GM13977 (cell line): ENCODE measurements at places on chromosomes 7 and 10.

DNA sequence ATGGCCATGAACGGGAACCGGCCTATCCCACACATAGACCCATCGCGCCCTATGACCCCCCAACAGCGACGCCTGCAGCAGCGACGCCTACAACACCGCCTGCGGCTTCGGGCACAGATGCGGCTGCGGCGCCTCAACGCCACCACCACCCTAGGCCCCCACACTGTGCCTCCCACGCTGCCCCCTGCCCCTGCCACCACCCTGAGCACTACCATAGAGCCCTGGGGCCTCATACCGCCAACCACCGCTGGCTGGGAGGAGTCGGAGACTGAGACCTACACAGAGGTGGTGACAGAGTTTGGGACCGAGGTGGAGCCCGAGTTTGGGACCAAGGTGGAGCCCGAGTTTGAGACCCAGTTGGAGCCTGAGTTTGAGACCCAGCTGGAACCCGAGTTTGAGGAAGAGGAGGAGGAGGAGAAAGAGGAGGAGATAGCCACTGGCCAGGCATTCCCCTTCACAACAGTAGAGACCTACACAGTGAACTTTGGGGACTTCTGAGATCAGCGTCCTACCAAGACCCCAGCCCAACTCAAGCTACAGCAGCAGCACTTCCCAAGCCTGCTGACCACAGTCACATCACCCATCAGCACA, 9.5 kb downstream of the POLD2 start:
- DNase-seq = no peak

DNA sequence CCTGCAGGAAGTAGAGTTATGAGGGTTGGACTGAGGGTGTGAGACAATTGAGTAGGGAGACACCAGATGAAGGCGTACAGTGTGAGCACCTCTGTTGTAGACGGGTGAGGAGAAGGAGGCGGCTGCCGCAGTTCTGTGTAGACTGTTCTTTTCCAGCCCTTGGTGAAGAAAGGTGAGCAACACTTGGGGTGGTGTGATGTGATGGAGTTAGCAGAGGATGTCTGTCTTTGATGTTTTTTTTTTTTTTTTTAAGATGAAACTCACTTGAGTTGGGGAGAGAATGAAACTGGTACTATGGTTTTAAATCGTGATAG, 42.8 kb upstream of the RNF216 start:
- peak; percentile 22 for DNase-seq

- peak; percentile 42 for DNase-seq
Measured at GRCh38 chr10:122515588-122516231, 44.8 kb upstream of the DMBT1 start.

GRCh38 chr10:132462463-132463332, 65.7 kb downstream of the PWWP2B start:
- no peak for DNase-seq

DNA sequence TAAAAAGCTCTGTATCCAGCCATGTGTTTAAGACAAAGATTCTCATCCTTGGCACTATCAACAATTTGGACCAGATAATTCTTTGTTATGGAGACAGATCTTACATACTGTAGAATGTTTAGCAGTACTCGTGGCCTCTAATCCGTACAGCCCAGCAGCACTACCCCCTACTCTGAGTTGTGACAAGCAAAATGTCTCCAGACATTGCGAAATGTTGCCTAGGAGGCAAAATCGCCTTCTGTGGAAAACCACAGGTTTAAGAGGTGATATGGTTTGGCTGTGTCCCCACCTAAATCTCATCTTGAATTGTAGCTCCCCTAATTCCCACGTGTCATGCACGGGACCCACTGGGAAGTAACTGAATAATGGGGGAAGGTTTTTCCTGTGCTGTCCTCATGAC, 186.7 kb downstream of the CHCHD3 start:
- DNase-seq = no peak

GRCh38 chr7:130894146-130894908, 160.3 kb upstream of the KLF14 start:
- DNase-seq = no peak

DNA sequence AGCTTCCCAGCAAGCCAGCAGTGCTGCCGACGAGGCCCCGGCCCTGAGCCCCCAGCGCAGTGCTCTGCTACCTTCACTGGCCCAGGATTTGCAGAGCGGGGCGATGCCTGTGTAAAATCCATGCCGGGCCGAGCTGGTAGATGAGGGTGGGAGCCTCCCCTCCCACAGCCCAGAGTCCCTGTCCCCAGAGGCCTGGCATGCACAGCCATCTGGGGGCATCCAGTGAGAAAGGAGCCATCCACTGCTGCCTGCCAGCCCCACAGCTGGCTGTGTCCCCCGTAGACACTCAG, 116.7 kb downstream of the RGS10 start:
- DNase-seq = no peak

- DNase-seq = no peak
Measured at GRCh38 chr10:128892005-128892404, 575.0 kb upstream of the MGMT start.

- DNase-seq = peak; percentile 58
Measured at GRCh38 chr7:69603937-69604494, 5.7 kb downstream of the AUTS2 start.

GRCh38 chr7:26616235-26616634, 248.2 kb downstream of the SKAP2 start:
- no peak for DNase-seq

DNA sequence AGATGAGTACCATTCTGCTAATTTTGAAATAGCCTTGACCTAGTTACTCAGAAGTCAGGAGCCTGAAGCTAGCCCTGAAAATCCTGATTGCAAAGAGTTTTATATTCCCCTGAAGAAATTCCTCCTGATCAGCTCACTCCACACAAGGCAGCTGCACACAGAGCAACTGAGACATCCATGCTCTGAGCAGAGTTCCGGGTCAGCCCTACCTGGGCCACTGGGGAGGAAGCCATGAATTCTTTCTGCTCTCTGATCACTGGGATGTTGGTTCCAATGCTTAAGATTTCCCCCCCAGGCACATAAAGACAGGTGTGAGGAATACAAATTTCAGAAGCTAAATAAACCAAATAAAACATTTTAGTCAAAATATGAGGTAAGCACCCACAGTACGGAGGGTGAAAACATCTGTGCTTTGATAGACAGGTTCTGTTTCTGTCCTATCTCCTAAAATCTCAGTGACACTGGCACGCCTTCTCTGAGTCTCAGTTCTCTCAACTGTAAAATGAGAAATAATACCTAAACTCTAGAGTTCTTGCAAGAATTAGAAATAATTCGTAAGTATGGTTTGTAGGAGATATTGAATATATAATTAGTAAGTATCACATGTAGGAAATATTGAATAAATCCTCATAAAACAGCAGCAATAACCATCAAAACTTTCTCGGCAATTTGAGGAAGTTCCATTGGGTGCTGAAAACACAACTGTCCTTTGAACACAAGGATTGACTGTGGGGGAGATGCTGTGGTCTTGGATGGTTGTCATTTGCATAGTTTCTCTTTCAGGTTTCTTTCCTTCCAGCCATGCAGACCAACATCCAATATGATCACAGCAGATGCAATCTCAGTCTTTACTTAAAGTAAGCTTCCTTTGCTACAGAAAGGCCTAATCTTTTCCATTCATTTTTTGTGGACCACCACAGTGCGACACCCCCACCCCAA, 133.0 kb upstream of the TNS3 start:
- peak; percentile 73 for DNase-seq

- DNase-seq = no peak
Measured at GRCh38 chr7:139355320-139355719, 4.4 kb upstream of the LUC7L2 start.

GRCh38 chr7:77855371-77856083, 57.0 kb downstream of the PHTF2 start:
- no peak for DNase-seq

- no peak for DNase-seq
Measured at GRCh38 chr10:23927576-23928325, 281.2 kb upstream of the KIAA1217 start.

DNA sequence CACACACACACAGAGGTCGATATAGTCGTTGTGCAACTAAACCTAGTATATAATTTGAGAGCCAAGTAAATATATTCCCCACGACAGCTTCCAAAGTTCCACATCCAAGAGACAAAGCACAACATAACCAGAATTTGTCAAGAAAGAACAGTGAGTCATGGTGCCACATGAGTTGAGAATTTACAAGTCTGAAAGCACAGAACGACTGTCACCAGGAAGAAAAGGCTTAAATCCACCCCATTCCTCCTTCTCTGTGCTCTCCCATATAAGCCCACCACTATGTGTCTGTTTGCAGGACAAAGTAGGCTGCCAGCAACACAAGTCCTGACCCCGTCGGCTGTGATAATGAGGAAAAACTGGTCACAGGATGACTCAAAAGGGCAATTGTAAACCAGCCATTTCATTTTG, 32.8 kb downstream of the GSAP start:
- DNase-seq = no peak

DNA sequence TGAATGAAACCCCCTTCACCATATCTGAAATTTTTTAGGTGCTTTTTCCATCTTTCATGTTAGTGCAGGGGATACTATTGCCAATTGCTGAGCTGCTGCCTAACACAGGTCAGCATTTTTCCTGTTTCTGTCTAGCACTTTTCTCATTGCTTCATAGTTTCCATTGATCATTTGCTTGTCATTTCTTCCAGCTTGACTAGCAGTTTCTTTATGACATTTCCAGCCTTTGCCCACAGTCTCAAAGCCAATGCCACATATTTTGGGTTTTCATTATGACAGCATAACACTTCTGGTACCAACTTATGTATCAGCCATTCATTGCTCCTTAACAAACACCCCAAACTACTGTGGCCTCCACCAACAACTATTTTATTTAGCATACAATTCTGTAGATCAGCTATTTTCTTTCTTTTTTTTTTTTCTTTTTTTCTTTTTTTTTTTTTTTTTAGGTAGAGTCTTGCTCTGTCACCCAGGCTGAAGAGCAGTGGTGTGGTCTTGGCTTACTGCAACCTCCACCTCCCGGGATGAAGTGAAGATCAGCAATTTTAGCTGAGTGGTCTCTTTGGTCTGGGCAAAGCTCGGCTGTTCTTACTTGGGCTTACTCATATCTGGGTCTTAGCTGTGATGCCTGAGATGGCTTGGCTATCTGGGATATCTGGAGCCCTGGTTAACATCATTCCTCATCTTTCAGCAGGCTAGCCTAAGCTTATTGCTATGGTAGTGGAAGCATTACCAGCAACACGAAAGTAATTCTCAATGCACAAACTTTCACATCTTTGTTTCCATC, 102.3 kb downstream of the EPC1 start:
- DNase-seq = no peak

DNA sequence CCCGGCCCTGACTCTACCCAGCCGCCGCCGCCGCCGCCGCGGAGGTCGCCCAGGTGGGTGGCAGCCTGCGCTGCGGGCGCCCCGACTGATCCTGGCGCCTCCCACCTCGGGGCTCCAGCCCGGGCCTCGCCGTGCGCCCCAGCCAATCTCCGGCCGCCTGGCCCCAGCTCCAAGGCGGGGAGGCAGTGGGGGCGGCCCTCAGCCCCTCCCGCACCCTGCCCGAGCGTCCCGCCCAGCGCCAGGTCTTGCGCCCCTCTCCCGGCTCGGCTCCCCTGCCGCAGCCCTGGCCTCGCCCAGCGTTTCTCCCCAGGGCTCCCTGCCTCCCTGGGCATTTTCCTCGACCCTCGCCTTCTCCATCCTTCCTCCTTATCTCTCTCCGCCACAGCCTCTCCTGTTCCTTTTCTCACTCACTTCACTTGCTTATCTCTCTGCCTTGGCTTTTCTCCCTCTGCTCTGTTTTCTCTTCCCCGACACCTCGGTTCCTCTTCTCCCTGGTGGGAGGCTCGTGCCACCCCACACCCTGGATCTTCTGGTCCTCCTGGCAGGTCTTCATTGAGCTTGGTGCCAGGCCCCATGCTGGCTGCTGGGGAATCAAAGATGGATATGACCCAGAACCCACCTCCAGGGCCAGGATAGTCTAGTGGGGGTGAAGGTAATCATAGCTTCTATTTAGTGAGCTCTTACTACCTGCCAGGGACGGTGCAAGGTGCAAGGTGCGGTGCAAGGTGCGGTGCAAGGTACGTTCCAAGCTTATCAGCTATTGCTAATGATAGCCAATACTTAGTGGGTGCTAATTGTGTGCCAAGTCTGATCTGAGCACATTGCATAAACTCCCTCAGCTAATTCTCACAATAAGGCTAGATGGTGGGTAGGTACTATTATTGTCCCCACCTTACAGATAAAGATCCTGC, at the start of gene SFRP5:
Gene SFRP5 (minus strand): TSS at position 87 of the 911 bp plus-strand sequence. CDS start 166 bp downstream, outside the sequence.
- no peak for DNase-seq

DNA sequence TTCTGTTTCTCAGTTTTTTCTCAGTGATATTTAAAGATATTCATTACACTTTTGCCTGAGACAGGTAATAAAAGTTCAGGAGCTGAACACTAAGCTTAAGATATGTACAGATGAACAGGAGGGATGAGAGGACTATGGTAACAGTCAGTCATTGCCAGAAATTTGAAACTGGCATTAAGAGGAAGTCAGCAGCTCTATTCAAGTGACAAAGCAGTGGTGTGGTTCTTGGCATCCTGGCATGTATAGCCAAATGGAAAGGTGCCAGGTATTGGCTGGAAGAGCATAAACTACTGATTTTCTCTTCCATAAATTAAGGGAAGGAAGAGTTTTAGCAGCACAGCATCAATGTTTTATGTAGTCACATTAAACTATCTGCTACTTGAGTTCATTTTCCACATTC, 22.7 kb downstream of the HOXA1 start:
- DNase-seq = no peak

GRCh38 chr7:132666071-132666773, 90.0 kb upstream of the PLXNA4 start:
- no peak for DNase-seq

DNA sequence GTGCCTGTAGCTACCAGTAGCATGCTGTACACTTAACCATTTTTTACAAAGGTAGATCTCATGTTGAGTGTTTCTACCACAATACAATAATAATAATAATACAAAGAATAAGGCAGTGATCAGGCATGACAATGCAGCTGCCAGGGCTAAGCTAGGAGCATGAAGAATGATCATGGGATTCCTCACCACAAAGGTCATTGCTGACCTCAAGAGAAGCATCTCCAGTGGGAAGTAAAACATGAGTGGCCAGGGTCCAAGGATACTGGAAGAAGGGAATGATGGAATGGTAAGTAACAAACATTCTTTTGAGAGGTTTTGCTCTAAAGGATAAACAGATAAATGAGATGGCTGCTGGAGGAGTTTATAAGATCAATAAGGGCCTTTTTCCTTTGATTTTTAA, 591.1 kb downstream of the TNS3 start:
- DNase-seq = no peak

- DNase-seq = no peak
Measured at GRCh38 chr10:1434202-1434601, 303.1 kb downstream of the ADARB2 start.

- DNase-seq = no peak
Measured at GRCh38 chr7:114670676-114671075, 251.2 kb upstream of the MDFIC start.

DNA sequence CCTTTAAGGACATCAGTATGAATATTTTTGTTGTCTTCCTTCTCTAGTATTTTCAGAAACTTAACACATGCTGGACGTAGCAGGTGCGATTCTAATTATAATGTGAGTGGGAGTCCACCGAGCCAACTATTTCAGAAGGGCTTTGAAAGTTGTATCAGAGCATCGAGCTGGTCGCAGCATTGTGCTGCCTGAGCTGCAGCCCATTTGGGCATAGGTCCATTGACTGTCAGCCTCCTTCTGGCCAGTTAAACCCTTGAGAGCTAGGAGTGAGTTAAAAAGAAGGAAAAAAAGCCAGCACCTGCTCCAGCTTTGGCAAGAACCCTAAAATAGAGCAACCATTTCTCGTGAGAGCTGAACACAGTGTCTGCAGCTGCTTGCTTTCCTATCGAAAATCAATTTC, 47.8 kb downstream of the SLC35G1 start:
- no peak for DNase-seq
